ENCODE measurements at places on chromosomes 2 and 18.

GRCh38 chr18:35513181-35513936 is 15.6 kb upstream of the INO80C start:
- DNase-seq = peak; percentile 97

GRCh38 chr2:141927536-141927935 is 203.3 kb downstream of the LRP1B start:
- DNase-seq = no peak

DNA sequence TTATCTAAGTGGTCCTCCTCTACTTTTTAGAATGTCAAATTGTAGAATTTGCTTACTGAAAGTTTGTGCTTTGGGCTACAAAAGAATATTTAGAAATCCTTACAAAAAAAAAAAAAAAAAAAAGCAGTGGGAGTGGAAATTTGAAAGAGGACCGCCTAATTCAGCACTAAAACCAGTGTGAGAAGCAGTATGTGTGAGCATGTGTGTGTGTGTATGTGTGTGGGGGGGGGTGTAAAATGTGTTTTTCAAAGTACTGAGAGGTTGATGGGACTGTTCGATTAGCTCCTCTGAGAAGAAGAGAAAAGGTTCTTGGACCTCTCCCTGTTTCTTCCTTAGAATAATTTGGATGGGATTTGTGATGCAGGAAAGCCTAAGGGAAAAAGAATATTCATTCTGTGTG is at the start of gene VIT:
Gene VIT, plus strand, starts transcription at position 175 of the 400 bp plus-strand sequence. CDS start 19,664 bp downstream, outside the sequence.
- peak; percentile 25 for DNase-seq

- no peak for DNase-seq
These were observed 11.5 kb upstream of the CNOT11 start for GRCh38 chr2:101241158-101241557.

GRCh38 chr2:176391148-176391419 is 121.8 kb downstream of the MTX2 start:
- no peak for DNase-seq

DNA sequence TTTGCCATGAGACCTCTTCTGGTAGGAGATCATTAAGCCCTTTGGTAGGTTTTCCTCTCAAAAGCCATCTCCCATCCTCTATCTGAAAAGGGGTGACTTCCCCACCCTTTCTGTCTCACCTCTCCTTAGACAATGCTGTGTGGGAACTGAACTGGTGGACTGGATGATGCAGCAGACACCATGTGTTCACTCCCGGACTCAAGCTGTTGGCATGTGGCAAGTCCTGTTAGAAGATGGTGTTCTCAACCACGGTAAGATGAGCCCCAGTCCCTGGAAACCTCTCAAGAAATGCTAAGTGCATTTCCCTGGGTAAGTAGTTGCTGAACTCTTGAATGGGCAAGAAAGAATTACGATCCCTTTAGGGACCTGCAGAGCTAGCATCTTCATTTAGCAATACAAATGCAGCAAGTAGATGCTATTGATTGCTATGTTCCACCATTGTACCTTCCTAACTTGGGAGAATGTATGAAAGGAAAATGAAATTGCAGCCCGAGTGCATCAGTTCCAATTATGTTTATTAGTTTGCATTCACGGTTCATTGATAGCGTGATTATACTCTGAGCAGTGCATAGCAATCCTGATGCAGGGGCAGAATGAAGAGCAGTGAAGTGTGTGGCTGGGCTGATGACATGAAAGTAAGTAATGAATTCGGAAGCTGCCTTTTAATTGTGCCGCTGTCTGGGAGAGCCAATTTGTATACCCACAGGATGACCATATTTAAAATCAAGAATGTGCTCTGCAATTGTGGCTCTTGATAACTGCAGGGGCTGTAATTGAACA is 110.0 kb upstream of the MAP3K20 start:
- DNase-seq = no peak

DNA sequence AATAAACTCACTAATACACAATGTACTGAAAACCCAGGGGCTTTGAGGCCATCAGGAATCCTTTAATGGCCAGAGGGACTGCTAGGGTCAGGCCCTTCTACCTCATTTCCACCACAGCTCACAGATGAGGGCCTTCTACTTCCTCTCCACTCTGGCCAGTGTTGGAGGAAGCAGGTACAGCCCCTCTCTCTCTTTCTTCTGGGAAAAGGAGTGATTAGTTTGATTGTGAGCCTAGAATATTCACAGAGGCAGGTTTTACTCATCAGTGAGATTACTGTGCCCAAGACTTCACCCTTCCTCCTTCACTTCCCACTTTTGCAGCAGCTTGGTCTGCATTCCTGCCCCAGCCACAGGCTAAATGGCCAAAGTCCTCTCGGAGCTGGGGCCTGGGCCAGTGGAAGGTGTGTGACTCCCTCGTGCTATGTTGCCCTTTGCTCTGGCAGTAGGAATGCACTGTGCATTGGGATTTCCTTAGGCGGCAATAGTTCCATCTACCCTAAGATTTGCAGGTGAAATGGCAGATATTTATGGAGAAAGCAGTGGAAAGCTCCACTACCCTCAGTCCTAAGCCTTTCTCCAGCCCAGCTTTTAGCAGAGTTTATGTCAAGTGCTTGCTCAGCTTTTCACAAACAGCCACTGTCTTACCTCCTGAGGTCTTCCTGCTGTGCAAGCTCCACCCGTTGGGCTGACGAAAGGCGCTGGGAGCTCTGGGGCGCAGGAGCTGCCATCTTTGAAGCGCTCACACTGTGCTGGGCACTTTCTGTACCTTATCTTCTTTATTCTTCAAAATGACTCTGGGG is 36.2 kb upstream of the YES1 start:
- DNase-seq = no peak

- DNase-seq = peak; percentile 45
These were observed 490.0 kb upstream of the HS6ST1 start for GRCh38 chr2:128808462-128809258.

- DNase-seq = no peak
These were observed 141.9 kb upstream of the DLX2 start for GRCh38 chr2:172244419-172245130.

DNA sequence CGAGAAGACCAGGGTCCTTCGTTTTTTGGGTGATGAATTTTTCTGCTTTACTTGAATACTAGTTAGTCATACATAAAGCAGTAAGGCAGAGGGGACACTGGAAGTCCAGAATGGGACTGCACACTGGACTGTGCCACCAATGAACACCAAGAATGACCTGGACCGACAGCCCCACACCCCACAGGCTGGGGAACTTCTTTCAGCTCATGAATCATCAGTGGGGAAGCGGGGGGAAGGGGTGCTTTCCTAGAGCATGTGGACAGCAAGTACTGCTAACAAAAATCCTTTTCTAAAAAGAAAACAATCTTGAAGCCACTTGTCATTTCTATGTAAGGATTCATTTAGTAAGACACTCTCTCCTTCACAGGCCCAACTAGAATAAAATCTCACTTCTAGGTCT is 86.0 kb downstream of the DTNB start:
- DNase-seq = peak; percentile 22

GRCh38 chr2:128420131-128420530 is 101.5 kb upstream of the HS6ST1 start:
- DNase-seq = no peak

DNA sequence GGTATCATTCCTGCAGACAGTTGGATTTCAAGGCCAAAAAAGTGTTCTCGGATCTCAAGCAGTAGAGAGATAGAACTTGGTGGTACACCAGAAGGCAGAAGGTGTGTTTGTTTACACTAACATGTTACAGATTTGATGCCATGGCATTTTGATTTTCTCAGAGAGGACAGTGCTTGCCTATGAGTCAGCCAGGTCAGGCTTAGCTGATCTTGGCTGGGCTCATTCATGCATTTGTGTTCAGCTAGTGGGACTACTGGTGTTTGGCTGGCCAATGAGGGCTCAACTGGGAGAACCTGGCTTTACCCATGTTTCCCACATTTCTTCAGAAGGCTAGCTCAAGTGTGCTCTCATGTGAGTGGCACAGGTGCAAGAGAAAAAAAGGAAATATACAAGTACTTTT is 162.0 kb downstream of the C1D start:
- no peak for DNase-seq

- peak; percentile 67 for DNase-seq
These were observed 39.2 kb downstream of the ODC1 start for GRCh38 chr2:10408649-10409579.

DNA sequence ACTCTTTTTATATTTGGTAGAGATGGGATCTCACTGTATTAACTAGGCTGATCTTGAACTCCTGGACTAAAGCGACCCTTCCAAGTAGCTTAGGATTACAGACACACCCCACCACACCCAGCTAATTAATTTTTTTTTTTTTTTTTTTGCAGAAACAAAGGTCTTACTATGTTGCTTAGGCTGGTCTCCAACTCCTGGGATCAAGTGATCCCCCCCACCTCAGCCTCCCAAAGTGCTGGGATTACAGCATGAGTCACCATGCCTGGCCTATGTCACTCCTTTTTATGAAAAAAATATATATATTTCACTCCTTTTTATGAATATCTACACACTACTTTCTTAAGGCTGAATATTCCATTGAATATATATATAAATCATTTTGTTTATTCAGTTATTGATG is 162.8 kb downstream of the MGAT5 start:
- no peak for DNase-seq

DNA sequence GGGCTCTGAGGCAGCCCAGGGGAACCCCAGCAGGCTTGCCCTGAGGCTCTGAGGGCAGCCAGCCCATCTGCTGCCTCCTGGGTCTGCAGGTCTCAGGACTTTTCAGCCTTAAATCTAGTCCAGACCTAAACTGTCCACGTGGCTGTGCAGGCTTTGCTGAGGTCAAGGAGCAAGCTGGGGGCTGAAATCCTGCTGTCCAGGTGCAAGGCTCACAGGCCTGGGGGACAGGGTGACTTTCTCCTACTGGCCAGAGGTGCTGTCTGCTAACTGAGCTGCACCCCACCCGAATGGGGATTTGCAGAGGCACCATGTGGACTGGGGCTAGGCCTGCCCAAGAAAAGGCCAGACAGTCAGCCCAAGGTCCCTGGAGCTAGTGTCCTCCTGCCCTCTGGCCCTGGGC is 32.1 kb downstream of the SDC1 start:
- DNase-seq = no peak

GRCh38 chr2:17879137-17879912 is 858 bp downstream of the KCNS3 start:
- peak; percentile 86 for DNase-seq

DNA sequence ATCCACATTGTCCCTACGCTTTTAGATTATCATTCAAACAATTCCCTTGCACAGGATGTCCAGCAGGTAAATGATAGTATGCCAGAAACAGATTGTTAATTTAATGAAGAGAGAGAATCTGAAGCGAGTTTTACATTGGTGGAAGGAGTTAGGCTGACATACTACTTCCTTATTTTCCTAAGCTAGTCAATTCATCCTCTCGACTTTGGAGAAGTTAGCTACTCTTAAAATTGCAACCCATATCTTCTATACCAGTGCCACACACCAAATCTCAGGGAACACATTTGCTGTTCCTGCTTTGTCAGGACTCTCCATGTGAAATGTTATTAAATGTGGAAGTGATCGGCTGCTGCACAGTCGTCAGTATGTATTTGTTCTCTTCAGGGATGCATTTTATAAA is 249.2 kb downstream of the NAPG start:
- no peak for DNase-seq

DNA sequence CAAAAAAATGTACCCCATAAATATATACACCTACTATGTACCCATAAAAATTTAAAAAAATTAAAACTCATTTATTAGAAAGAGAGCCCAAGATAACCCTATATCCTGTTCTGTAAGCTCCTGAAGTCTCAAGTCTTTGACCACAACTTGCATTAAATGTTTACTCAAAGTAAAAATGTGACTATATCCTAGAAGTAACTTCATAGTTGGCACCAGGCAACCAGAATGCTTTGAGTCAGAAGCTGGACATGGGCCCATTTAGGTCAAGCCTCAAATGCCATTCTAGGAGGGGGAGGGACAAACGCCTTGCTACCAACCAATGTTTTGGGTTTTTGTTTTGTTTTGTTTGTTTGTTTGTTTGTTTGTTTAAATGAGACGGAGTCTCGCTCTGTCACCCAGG is 9.3 kb upstream of the TBC1D8 start:
- DNase-seq = peak; percentile 80

GRCh38 chr2:110804915-110805314 is 72.5 kb downstream of the ACOXL start:
- DNase-seq = no peak

DNA sequence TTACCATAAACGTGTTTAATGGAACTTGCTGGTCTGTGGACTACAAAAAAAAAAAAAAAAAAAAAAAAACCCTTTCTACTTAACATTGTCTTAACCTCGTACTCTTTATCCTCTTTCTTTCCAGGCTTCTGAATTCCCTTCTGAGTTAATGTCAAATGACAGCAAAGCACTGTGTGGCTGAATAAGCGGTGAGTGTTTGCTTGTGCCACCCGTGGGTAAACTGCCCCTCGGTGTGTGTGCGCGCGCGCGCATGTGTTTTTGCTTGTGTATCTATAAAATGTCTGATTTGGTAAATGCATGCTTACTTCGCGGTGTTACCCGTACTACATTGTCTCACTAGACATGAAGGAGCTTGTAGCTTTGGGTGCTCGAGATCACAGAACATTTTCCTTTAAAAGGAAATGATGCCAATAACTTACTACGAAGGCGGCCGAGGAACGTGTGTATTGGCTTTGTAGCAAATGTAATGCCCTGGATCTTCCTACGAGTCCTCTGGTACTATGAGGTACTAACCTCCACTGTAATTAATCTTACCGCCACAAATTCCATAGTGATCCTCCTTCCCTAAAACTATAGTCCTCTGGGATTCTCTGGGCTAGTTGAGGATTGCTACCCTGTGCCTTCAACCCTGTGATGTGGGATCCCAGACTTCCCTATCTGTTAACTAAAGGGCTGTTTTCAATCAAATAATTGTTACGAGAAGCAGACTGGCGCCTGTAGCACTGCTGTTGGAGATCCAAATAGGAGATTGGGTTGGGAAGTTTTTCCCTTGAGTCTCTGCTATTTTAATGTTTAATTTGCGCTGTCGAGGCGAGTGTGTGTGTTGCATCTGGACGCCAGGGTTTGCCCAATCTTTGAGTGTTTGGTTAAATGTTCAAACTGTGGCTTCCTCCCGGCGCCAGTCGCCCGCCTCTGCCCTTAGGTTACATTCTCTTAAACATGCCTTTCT is 1.1 kb downstream of the ID2 start:
- peak; percentile 33 for DNase-seq

GRCh38 chr2:25955869-25956535 is 26.3 kb downstream of the KIF3C start:
- no peak for DNase-seq

- DNase-seq = peak; percentile 66
These were observed 2.9 kb upstream of the BCL2L11 start for GRCh38 chr2:111117598-111118480.

DNA sequence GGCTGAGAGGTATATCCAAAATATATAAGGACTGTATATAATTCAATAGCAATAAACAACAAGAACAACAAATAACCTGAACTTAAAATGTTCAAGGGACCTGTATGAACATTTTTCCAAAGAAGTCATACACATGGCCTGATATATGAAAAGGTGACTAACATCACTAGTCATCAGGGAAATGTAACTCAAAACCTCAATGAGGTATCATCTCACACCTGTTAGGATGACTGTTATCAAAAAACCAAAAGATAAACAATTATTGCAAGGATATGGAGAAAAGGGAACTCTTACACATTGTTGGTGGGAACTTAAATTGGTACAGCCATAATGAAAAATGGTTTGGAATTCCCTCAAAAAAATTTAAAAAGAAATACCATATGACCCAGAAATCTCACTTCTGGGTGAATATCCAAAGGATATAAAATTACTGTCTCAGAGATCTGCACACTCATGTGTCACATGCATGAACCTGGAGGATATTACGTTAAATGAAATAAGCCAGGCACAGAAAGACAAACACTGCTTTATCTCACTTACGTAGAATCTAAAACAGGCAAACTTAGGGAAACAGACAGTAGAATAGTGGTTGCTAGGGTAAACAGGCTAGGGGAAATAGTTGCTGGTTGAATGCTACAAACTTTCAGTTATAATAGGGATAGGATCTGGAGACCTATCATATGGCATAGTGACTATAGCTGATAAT is 334.5 kb upstream of the MMADHC start:
- DNase-seq = no peak

All from MG63 (cell line).